ENCODE measurements at places on chromosomes 13 and 19.

DNA sequence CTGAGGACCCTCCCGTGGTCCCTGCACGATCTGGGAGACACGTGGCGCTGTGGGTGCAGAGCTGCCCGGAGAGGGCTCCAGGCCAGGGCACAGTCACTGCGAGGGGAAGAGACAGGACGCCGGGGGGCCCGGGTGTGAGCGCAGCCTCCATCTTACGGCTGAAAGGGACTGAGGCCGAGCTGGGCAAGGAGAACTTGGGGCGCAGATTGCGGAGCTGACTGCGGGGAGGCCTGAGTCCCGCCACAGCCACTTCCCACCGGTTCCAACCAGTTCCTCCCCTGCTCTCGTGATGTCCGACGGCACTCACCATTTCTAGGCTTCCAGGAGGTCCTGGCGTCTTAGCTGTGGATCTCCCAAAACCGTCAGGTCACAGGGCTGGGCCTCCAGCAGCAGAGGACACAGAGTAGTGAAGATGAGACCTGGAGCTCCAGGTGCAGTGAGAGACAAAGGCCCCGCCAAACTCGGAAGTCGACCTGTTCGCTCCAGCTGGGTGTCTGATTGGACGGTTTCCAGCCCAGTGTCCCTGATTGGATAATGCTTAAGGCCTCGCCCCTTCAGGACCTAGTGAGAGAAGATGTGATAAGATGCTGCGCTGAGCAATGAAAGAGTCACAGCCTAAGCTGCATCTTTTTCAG, 4.8 kb upstream of the ZNF253 start:
- peaks cover 45% of the 10 kb centered on the region for H3K36me3 ChIP-seq
- peak overlapping the region; percentile 83 for H3K27ac ChIP-seq
- no peaks in the 10 kb centered on the region for H3K27me3 ChIP-seq
- DNase-seq = peak; percentile 63
- peak overlapping the region; percentile 71 for H3K4me3 ChIP-seq

DNA sequence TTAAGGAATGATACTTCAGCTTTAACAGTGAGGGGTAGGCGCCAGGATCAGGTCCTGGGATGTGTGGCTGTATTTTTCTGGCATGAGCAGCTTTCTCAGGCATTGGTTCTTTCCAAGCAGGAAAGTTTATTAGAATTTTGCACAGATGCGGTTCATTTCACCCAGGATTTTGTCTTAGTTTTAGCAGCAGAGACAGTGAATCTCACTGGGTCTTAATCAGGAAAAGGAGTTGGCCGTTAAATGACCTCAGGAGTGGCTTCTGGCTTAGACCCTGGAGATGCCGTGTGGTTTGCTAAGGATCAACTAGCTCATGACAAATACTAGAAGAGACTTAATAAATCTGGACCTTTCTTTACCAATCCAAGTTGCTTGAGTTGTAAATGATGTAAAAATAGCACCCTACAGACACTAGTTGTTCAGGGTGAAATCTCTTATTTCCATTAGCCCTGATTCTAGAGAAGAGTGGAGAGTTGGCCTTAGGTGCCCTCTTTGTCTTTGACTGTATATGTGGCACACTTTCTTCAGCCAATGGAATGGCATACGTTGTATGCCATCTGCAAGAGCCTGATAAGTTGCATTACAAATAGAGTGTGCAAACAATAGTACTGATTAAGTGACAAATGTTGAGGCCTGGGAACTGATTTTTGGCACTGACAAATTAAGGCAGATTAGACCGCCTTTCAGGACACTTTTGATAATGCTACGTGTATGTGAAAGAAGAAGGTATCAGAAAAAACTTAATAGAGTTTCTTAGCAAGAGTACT, 34.0 kb downstream of the LRCH1 start:
- H3K4me1 ChIP-seq = peaks cover 31% of the 10 kb centered on the region
- no peaks in the 10 kb centered on the region for H3K27me3 ChIP-seq
- no peak for DNase-seq
- no peak overlapping the region for H3K27ac ChIP-seq

- H3K4me1 ChIP-seq = peaks cover 28% of the 10 kb centered on the region
- H3K36me3 ChIP-seq = peaks cover 8% of the 10 kb centered on the region
- no peak overlapping the region for H3K4me3 ChIP-seq
- DNase-seq = no peak
- H3K27me3 ChIP-seq = no peaks in the 10 kb centered on the region
Measured at GRCh38 chr19:38055655-38056521, 148.9 kb downstream of the SIPA1L3 start.

- no peak overlapping the region for H3K27ac ChIP-seq
- no peak overlapping the region for H3K4me3 ChIP-seq
- H3K36me3 ChIP-seq = no peaks in the 10 kb centered on the region
- peaks cover 4% of the 10 kb centered on the region for H3K4me1 ChIP-seq
Measured at GRCh38 chr19:6045108-6045507, 65.2 kb downstream of the RFX2 start.

GRCh38 chr19:1213391-1214286, 8.1 kb downstream of the STK11 start:
- DNase-seq = peak; percentile 63
- H3K27me3 ChIP-seq = no peaks in the 10 kb centered on the region
- H3K4me1 ChIP-seq = peaks cover 41% of the 10 kb centered on the region
- H3K27ac ChIP-seq = peak overlapping the region; percentile 96

DNA sequence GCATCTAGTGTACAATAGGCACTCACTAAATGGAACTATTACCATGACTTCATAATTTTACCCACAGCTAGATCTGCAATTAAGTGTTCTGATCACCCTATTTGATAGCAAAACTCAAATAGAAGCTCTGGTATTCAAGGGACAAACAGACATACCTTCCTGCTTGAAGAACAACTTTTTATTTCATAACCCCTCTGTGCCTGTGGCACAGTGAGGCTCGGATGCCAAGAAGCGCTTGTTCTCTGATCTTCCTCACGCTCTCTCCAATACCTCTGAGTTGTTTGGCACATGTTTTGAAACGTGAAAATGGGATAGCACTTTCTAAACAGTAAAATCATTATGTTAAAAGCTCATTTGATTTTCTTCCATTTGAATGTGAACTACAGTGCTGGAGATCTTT, 232.0 kb downstream of the KLF5 start:
- peaks cover 2% of the 10 kb centered on the region for H3K27me3 ChIP-seq
- DNase-seq = no peak
- H3K4me3 ChIP-seq = no peak overlapping the region
- no peaks in the 10 kb centered on the region for H3K36me3 ChIP-seq
- no peaks in the 10 kb centered on the region for H3K4me1 ChIP-seq

DNA sequence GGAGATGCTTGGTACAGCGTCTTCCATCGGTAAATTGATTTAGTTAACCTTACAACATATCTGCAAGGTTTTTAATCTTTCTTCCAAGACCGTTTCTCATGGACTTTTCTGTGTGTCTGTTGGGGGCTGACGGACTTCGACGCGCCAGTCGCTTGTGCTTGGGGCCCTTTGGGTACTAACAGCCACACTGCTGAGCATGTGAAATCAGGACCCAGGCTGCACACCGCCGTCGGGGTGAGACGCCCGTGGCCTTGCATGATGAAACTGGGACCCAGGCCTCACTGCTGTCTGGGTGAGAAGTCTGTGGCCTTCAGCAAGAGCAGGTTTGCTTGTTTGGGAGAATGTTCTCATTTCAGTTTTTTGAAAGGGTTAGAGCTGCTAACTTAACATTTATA, 9.8 kb downstream of the ATP4B start:
- no peaks in the 10 kb centered on the region for H3K27me3 ChIP-seq
- DNase-seq = no peak

DNA sequence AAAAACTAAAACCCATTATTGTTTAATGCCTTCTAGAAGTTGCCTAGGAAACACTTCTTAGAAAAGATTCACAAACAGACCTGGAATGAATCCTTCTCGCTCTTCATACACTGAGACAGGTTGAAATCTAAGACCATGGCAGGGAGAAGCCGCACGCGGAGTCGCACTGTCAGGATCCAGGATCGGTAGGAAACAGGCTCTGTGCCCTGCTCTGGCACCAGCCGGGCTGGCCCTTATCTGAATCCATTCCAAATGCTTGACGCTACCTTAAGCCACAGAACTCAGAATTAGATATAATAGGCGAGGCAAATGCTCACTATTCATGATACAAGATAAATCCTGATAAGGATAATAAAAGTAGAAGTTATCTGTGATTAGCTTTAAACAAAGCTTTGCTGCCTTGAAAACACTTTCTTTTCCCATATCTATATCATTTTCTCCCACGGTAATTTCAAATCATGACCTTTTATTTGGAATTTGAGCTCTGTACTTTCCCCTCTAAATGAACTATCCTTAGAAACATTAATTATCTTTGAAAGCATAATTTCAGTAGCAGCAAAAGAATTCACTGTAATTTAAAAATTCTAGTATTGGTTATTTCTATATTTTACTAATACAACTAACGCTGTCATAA, 385.6 kb downstream of the IRS2 start:
- no peak for DNase-seq
- no peak overlapping the region for H3K4me3 ChIP-seq
- H3K36me3 ChIP-seq = no peaks in the 10 kb centered on the region
- no peak overlapping the region for H3K27ac ChIP-seq
- no peaks in the 10 kb centered on the region for H3K27me3 ChIP-seq

- no peak for DNase-seq
- no peak overlapping the region for H3K4me3 ChIP-seq
- H3K27ac ChIP-seq = no peak overlapping the region
- no peaks in the 10 kb centered on the region for H3K27me3 ChIP-seq
- no peaks in the 10 kb centered on the region for H3K4me1 ChIP-seq
Measured at GRCh38 chr13:58302349-58302748, 670.8 kb downstream of the PCDH17 start.

DNA sequence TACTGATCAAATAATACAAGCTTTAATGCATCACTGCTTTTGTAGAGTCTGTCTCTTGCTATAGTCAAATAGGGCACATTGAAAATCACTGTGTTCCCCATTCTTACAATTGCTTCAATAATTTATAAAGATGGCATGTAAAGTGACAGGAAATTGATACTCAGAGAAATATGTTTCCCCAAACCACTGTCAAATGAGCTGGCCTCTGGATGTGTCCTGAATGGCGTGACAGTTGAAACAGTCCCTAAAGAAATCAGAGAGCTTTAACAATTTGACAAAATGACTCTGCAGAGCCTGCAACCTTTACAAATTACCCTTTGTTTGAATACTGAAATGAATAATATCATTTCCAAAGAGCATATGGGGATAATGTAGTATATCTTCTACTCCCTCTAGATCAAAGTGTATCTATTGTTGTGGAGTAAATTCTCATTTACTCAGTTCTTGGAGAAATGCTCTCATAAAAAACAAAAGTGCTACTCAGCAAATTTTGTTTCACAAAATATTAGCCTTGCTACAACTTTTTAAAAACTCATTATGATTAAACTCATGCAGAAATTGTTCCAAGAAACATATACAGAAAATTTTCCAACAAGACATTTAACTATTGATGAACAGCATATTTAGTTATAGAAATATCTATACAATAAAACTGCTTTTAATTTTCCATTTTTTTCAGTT, 763.2 kb upstream of the SPRY2 start:
- no peaks in the 10 kb centered on the region for H3K36me3 ChIP-seq
- H3K4me3 ChIP-seq = no peak overlapping the region
- DNase-seq = no peak

DNA sequence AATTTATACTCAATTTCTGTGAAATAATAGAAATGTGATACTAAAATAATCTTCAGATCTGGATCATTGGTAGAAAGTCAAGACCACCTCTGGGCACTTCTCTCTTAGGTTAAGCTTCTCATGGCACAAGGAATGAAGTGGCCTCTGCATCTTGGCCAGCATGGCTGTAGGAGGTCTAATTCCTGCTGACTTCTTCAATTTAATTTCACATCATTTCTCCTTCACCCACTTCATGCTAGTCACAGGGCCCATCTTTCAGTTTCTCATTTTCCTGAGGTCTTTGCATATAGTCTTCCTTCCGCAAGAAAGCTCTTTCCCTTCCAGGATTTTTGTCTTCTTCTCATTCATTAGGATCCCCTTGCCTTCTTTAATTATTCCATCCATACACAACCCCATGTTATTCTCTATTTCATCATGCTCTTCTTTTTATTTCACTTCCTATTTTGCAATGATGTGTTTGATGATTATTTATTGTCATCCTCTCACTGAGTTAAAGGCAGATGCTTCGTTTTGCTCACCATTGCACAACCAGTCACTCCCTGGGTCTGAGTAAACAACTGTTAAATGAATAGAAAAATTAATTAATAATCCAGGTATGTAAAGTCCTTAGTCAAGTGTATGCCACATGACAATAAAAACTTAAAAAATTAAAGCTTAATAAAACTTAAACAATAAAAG, 397.4 kb downstream of the SPRY2 start:
- H3K36me3 ChIP-seq = no peaks in the 10 kb centered on the region
- no peak for DNase-seq
- H3K27ac ChIP-seq = no peak overlapping the region
- no peaks in the 10 kb centered on the region for H3K27me3 ChIP-seq
- H3K4me3 ChIP-seq = no peak overlapping the region

DNA sequence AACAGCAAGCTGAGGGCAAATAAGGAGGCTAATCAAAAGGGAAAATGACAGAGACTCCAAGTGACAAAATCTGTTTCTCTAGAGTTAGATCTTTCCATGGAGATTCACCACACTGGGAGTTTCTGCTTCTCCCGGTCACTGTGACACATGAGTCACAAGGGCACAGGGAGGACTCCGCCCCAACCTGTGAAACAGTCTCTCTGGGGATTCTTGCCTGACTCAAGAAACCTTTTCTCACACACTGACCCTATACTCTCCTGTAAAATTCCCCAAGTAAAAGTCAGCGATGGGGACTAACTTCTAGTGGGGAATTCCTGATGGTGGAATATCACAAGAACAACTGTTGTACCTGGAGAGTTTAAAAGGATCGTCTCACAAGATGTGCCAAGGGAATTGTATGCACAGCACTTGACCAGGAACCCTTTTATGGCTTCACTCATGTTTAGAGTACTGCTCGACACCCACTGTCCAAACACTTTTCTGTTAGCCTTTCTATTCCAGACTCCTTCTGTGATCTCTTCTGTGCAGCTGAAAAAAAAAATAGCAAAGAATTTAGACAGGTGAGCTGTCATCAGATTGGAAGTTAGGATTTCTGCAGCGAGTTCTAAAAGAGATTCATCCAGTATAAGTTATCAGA, 46.8 kb upstream of the URAD start:
- H3K27ac ChIP-seq = no peak overlapping the region
- no peaks in the 10 kb centered on the region for H3K36me3 ChIP-seq
- peaks cover 2% of the 10 kb centered on the region for H3K4me1 ChIP-seq

- no peak overlapping the region for H3K27ac ChIP-seq
- peaks cover 7% of the 10 kb centered on the region for H3K4me1 ChIP-seq
- H3K4me3 ChIP-seq = no peak overlapping the region
- H3K36me3 ChIP-seq = peaks cover 56% of the 10 kb centered on the region
- DNase-seq = no peak
Measured at GRCh38 chr13:48253849-48254248, 20.8 kb downstream of the ITM2B start.

- no peaks in the 10 kb centered on the region for H3K36me3 ChIP-seq
- H3K4me3 ChIP-seq = no peak overlapping the region
- H3K4me1 ChIP-seq = no peaks in the 10 kb centered on the region
- H3K27ac ChIP-seq = no peak overlapping the region
- peaks cover 6% of the 10 kb centered on the region for H3K27me3 ChIP-seq
Measured at GRCh38 chr13:110232756-110233155, 74.2 kb downstream of the COL4A1 start.
